ENCODE measurements at places on chromosomes 3 and 15.

- DNase-seq = no peak
Observed at GRCh38 chr3:57783186-57784088, 27.3 kb downstream of the SLMAP start.

- DNase-seq = no peak
Observed at GRCh38 chr3:13901935-13902584, 22.2 kb upstream of the WNT7A start.

DNA sequence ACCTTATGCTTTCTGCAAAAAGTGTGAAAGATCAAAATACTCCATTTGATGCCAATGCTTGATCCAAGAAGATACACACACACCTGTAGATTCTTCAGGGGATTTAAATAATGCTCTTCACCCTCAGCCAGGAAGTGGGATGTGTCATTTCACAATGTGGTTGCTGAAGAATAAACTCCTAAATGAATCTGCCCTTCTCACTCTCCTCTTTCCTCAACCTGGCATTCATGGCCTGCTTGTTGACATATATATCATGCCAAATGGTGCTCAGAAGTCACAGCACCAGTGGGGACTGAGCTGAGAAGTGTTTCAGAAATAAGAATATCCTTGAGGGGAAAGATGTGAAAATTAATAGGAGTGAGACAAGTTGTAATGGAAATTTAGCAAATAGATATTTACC lies 146.6 kb upstream of the ARHGEF26 start:
- DNase-seq = no peak

DNA sequence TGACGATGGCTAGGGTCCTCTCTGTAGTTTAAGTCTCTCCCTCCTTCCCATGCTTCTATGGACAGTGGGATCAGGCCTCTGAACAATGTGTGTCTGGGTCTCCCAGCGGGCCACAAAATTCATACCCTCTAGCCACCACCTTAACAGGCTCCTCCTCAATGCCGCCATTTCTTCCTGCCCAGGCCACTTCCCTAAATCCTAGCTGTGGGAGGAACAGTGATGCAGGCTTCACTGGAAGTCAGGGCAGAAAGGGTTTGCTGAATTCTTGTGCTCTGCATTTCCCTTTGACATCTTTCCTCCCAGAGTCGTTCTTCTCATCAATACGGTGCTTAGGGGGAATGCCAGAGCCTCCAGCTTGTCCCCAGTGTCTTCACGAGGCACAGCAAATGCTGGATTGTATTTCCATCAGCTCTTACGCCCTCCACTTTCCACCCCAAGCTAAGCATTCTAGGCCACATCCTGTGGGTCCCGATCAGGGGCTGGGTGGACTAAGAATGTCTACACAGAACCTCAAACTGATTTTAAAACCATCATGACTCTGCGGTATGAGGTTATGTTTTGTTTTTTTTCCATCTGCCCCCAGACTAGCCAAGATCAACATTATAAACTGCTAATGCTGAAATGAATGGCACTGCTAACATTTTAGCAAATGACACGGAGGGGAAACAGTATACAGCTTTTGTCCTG lies 11.9 kb upstream of the LDHAL6B start:
- no peak for DNase-seq

- peak; percentile 77 for DNase-seq
Observed at GRCh38 chr3:175255698-175256097, 396.6 kb downstream of the NAALADL2 start.

DNA sequence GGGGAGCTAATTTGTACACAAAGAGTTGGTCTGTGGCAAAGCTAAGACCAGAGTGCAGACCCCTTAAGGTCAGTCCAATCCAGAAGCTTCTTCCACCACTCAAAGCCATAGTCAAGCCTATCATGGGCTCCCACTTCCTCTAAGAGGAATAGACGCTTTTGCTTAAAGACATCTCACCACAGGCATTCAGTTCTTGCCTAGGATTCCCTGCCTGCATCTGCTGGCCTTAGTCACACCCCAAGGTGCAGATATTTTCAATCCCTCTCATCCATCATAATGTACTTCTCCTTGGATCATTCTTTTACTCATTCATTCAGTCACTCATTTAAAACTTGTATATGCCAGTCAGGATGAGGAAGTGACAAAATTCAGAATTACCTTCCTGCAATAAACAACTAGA lies 179.6 kb upstream of the STT3B start:
- no peak for DNase-seq

- DNase-seq = no peak
Observed at GRCh38 chr15:26287381-26287780, 424.3 kb upstream of the ATP10A start.

- DNase-seq = peak; percentile 95
Observed at GRCh38 chr3:152474585-152474984, 205.9 kb downstream of the MBNL1 start.

- no peak for DNase-seq
Observed at GRCh38 chr3:118742760-118743159, 291.9 kb downstream of the IGSF11 start.

- peak; percentile 58 for DNase-seq
Observed at GRCh38 chr3:111715911-111716523, 120.9 kb upstream of the ZBED2 start.

DNA sequence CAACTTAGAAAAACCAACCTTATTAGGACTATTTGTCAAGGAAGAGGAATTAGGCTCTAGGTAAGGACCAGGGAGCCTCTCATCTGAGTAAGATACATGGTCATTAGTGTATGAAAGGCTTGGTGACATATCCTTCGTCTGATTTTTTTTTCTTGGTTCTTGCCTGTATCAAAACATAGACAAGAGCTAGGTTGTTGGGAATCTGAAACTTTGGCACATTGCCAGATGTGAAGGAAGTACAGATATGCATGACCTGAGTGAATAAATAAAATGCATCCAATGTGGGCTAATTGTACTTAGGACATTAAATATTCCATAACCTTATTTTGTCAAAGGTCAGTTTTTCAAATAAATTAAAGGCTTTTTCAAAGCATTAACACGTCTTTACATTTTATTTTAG lies 151.8 kb downstream of the SYNPR start:
- DNase-seq = no peak

GRCh38 chr3:185929192-185930151 lies 8.3 kb downstream of the TRA2B start:
- no peak for DNase-seq

GRCh38 chr15:98580572-98580971 lies 67.8 kb upstream of the IGF1R start:
- peak; percentile 16 for DNase-seq

GRCh38 chr3:129240436-129240835 lies 9.0 kb upstream of the COPG1 start:
- no peak for DNase-seq

DNA sequence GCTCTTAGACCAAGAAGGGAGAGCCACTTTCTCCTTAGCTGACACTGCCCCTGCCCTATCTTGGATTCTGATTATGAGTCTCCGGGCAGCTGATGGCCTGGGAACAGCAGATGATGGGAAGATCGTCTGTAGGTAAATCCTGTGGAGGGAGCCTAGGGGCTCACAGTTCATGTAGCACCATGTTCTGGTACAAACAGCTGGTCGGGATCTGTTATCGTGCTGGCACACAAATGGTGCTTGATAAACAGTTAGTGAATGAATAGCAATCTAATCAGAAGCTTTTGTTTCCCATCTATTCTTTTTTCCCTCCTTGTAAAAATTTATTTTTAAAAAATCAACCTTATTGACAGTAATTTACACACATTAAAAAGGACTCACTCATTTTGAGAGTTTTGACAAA lies 26.8 kb downstream of the CDCP1 start:
- DNase-seq = no peak

- DNase-seq = no peak
Observed at GRCh38 chr15:82647835-82648256, 683 bp upstream of the CPEB1 start.

- no peak for DNase-seq
Observed at GRCh38 chr3:59798372-59799086, 748.7 kb upstream of the CFAP20DC start.

DNA sequence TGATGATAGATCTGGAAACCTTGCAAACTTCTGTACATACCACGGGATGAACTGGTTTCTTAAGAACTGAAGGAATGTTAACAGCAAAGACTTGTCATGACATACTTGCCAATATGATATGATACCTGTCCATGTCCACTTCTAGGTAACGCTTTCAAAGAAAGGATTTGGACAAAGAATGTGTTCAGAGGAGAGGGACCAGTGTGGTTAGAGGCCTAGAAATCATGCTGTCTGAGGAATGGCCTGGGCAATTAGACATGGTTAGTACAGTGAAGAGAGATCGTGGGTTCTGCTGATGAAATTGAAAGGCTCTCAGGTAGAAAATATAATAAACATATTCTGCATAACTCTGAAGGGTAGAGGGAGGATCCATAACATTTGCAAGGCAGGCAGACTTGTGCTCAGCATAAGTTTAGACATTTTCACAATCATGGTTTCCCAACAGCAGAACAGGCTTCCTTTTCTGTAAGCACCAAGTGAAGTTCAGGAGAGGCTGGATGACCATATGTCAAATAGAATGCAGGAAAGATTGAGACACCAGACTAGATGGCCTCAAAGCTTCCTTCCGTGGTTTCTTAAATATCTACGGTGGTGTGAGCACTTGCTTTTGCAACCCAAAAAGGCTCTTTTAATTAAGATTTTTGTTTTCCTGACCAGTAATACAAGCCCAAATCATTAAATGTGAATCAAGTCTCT lies 39.9 kb downstream of the TGFBR2 start:
- peak; percentile 90 for DNase-seq

GRCh38 chr3:37935756-37936666 lies 54.6 kb upstream of the VILL start:
- peak; percentile 98 for DNase-seq

- peak; percentile 50 for DNase-seq
Observed at GRCh38 chr3:144189044-144189443, 217.4 kb downstream of the DIPK2A start.

- peak; percentile 83 for DNase-seq
Observed at GRCh38 chr15:38176155-38176554, 76.5 kb upstream of the SPRED1 start.

- no peak for DNase-seq
Observed at GRCh38 chr3:19171794-19172193, 23.5 kb downstream of the KCNH8 start.

- no peak for DNase-seq
Observed at GRCh38 chr15:32903591-32904290, 185.9 kb downstream of the GREM1 start.

GRCh38 chr15:92510163-92510882 lies 116.6 kb downstream of the ST8SIA2 start:
- no peak for DNase-seq

DNA sequence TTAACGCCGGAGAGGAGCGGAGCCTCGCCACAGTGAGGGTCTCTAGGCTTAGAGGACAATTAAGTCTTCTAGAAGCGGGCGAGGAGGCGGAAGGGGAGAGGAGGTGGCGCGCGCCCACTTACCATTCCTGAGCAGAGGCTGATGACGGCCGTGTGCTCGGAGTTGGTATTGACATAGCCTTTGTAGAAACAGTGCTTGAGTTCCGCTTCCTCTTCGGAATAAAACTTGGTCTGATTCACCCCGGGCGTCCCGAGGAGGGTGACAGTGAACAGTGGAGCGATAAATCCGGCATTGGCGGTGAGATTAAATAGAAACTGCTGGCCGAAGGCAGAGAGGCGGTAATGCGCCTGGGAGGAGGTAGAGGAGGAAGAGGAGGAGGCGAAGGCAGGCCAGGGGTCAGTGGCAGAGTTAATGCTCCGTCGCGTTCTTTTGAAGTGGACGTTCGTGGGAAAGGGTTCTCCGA lies 1.3 kb downstream of the ADAMTS9 start:
- peak; percentile 61 for DNase-seq

DNA sequence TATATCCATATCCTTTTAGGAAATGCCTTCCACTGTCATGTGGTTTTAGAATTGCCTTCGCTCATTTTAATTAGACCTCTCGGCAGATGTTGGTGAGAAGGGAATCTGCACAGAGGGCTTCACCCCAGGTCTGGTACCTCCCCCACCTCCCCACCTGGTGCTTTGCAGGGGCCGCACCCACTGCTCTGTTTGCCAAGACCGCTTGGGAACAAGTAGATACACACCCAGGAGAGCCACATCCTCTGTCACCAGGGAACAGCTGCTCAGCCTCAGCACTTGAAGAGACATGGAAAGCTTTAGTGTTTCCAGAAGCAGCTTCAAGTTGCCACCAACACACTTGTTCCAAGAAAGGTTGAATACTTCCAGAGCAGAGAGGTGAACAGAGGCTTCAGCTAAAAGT lies 21.8 kb downstream of the LRRC31 start:
- no peak for DNase-seq

DNA sequence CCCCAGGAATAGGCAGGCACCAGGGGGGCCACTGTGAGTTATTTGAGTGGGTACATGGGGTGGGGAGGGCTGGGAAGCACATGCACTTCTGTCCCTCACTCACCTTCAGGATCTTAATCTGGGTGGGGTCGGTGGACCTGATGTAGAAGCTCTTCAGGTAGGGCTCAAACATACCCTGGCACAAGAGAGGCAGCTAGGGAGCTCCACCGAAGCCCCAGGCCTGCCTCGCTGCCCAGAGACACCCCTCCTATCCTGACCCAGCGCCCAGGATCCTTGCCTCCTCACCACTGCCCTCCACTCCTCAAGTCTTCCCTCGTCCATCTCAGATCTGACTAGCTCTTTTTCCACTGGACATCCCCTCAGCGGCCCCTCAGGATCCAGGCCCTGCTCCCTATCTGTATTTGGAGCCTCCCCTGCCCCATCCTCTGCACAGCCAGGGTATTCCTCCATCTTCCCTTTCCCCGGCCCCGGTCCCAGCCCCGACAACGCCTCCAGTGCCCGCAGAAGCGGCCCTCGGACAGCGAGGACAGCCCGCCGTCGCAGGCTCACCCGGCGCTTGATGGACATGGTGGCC lies 30.0 kb downstream of the AP3B2 start:
- no peak for DNase-seq

DNA sequence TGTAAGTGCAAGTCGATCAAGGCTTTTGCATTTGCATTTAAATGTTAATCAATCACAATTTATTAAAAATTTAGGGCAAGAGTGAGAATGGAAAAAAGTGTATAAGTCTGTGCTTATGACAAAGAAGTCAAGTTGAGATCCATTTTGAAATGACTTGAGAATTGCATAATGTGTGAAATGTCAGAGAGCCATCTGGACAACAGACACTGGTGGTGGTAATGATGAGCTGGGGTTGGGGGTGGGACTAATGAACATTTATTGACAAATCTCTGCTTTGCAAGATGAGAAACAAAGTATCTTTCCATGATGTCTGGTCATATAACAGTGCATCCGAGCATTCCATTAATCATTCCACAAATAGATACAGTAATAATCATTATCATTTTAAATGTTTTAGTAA lies 89.4 kb upstream of the ZBTB20 start:
- DNase-seq = no peak

DNA sequence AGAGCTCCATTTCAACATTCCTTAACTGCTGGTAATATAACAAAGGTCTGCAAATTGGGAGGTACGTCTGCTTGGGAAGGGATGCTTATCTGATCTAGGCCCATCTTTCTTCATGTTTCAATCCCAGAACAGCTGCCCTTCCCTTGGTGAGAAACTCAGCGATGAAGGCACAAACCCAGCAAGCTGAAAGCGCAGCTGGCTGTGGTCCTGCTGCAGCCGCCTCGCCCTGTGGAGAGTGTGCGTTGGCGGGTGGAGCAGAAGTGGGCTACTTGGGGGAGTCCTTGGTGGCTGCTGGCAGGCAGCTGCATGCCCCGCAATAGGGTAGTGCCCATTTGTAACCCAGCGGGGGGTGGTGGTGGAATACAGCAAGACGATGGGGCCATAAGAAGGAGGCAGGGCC lies 160.6 kb upstream of the WNT5A start:
- no peak for DNase-seq

Measured in iris pigment epithelial cell (primary cell).